ENCODE measurements at places on chromosomes 5 and 9. TPM values are rescaled to one million over a fixed set of nuclear protein-coding genes. Genes with fewer than 3 reads are reported as not detected.

DNA sequence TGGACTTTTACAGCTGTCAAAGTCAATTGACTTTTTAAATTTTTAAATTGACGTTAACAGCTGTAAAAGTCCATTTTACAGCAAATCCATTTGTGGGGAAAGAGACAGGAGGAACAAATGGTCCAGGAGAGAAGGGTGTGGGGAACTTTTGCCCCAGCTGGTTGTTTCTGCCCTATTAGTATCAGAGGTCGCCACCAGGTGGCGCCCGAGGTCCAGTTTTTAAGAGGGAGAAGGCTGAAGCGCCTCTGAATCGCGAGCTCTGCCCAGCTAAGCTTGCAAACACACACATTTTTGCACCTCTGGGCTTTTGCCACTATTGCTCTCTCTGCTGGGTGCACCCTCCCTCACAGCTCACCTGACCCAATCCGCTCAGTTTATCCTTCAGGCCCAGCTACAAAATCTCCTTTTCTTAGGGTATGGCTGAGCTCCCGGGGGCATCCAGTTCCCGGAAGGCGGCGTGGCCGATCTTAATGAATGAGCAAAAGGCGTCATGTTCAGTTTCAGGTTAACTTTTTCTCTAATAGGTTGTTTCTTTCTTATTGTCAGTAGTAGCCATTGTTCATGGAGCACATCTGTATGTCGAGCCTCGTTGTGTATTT is 6.3 kb upstream of the TTLL11 start:
- DNase-seq, result peak; percentile 67

- no peak for DNase-seq
Observed at GRCh38 chr9:123008909-123009308, 24.6 kb upstream of the GPR21 start.

DNA sequence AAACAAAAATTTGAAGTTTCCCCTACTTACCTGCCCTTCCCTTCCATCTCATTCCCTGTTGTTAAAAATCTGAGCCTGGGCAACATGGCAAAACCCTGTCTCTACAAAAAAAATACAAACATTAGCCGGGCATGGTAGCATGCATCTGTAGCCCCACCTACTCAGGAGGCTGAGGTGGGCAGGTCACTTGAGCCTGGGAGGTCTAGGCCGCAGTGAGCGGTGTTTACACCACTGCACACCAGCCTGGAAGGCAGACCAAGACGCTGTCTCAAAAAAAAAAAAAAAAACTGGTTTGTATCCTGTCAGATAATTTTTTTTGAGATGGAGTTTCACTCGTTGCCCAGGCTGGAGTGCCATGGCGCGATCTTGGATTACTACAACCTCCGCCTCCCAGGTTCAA is 16.3 kb upstream of the REEP5 start:
- DNase-seq, result no peak

DNA sequence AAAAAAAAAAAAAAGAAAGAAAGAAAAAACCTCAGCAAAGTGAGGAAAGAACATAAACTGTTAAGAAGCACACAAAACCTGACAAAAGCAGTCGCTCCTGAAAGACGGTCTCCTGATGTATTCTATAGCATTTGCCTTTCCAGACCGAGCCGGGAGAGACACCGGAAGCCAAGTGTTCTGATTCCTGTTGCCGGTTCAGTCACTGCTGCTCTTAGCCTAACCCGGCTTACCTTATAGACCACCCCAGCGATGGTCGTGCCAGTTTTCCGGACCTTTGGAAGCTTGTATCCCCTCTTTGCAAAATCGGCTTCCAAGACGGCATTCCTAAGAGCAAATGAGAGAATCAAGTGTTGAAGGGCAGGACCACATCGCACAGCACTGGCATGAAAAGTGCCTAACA is 630 bp downstream of the PSMB7 start:
- DNase-seq, result no peak

DNA sequence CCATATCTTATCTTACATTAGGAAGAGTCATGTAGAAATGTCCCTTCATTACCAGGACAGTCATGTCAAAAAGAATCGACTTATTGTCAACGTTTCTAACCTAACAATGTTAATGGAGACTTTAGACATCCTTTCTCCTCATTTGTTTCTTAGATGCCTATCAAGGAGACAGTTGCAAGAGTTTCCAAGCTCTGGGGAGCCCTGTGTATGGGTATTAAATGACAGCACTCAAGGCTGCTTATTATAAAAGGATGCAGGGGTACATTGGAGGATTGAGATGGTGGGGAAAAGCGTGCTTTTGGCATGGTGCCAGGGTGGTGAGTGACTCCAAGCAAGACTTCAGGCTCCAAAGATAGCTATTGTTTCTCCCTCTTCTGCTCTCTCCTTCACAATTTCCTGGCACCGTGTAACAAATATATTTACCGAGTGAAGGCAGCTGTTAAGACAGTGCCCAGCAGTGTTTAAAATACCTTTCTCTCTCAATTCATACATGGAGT is 461.3 kb upstream of the CLINT1 start:
- no peak for DNase-seq

The LSM11 gene
- total RNA-seq, result 3.6 TPM
